ENCODE measurements at places on chromosomes 3 and 15.

GRCh38 chr3:170387950-170388349 lies 30.4 kb downstream of the SKIL start:
- H3K4me3 ChIP-seq, result no peak overlapping the region
- no peaks in the 10 kb centered on the region for H3K4me1 ChIP-seq
- peaks cover 3% of the 10 kb centered on the region for H3K36me3 ChIP-seq

- H3K36me3 ChIP-seq, result no peaks in the 10 kb centered on the region
- H3K4me1 ChIP-seq, result no peaks in the 10 kb centered on the region
- no peak overlapping the region for H3K27ac ChIP-seq
- no peak for DNase-seq
- no peaks in the 10 kb centered on the region for H3K27me3 ChIP-seq
Observed at GRCh38 chr3:153734777-153735551, 386.2 kb upstream of the ARHGEF26 start.

DNA sequence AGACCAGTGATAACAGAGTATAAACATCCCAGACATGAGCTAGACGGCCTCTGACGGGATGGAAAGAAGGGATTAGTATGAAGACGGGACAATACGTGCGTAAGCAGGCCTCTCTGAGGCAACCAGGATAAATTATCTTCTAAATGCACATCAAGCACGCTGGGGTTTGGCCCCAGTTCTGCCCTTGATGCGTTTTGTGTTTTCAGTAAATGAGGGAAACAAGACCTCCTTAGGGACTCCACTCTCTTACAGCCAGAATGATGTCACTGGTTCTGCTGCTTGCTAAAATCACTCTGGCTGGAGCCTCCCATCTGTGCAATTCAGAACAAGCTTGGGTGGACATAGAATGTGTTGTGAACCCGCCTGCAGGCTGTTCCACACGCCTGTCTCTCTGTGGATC lies 156.0 kb upstream of the MCTP2 start:
- H3K4me3 ChIP-seq, result no peak overlapping the region
- no peak overlapping the region for H3K27ac ChIP-seq
- H3K27me3 ChIP-seq, result no peaks in the 10 kb centered on the region

GRCh38 chr3:181711325-181712135 lies at the start of gene SOX2:
SOX2 (plus strand) TSS chr3:181711925; CDS start chr3:181712361, 436 bp downstream.
- peaks cover 29% of the 10 kb centered on the region for H3K36me3 ChIP-seq
- peak; percentile 98 for DNase-seq

DNA sequence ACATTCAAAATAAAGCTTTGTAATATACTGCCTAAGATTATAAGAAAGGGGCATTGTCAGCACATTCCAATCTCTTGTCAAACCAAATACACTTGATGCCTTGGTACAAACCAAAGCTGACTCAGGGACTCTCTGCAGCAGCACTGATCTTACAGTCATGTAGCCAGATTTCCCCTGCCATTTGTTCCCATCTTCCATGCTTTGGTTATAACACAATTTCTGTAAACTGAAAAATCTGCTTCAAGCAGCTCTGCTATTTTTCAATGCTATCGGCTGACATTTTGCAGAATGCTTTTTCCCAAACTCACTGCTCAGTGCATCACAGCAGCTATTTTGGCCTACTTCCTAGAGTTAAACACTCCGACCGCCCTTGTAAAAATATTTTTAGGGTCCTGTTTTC lies 18.2 kb downstream of the PLOD2 start:
- no peaks in the 10 kb centered on the region for H3K27me3 ChIP-seq
- peak; percentile 33 for DNase-seq
- H3K4me3 ChIP-seq, result no peak overlapping the region

- H3K4me3 ChIP-seq, result no peak overlapping the region
- no peak for DNase-seq
- no peak overlapping the region for H3K27ac ChIP-seq
- H3K4me1 ChIP-seq, result peaks cover 13% of the 10 kb centered on the region
Observed at GRCh38 chr3:16944356-16944755, 59.6 kb downstream of the PLCL2 start.

GRCh38 chr3:72453706-72454105 lies 394.5 kb downstream of the SHQ1 start:
- peaks cover 9% of the 10 kb centered on the region for H3K27me3 ChIP-seq
- DNase-seq, result no peak
- H3K4me1 ChIP-seq, result no peaks in the 10 kb centered on the region

GRCh38 chr3:114619771-114620170 lies 325.9 kb downstream of the TIGIT start:
- no peaks in the 10 kb centered on the region for H3K27me3 ChIP-seq
- no peak overlapping the region for H3K27ac ChIP-seq
- no peak overlapping the region for H3K4me3 ChIP-seq

- H3K27ac ChIP-seq, result no peak overlapping the region
- no peaks in the 10 kb centered on the region for H3K36me3 ChIP-seq
- H3K4me1 ChIP-seq, result peaks cover 19% of the 10 kb centered on the region
- H3K27me3 ChIP-seq, result no peaks in the 10 kb centered on the region
Observed at GRCh38 chr3:88410259-88410658, 260.5 kb downstream of the C3orf38 start.

DNA sequence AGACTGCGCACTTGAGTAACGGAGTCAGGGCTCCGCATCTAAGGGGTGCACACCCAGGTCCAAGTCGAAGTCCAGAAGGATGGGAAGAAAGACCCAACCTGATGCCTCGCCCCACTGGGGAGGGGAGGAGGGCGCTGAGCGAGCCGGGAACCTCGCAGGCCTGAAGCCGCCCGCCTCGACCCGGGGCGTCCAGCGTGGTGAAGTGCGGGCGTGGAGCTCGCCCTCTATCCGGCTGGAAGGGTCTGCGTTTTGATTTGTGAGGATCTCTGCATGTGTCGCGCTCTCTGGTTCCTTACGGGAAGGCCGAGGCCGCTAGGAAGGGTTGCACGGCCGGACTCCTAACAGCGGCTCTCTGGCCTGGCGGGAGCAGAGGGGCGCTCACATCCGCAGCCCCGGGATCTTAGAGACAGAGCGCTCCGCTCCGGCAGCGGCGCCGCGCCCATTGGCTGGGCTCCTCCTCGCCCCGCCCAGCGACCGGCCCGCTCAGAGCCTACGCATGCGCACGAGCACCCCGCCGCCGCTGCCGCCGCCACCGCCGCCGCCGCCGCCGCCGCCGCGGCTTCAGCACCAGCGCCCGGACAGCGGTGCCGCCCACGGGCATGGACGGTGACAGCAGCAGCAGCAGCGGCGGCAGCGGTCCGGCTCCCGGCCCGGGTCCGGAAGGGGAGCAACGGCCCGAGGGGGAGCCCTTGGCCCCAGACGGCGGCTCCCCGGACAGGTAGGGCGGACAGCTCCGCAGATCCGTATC lies at the start of gene DISP2:
Gene DISP2, plus strand, starts transcription at position 497 of the 748 bp plus-strand sequence. Its CDS starts 103 bp downstream, at position 600.
- H3K27ac ChIP-seq, result no peak within 1 kb of the TSS
- no peaks in the 10 kb centered on the region for H3K36me3 ChIP-seq
- peaks cover 18% of the 10 kb centered on the region for H3K4me1 ChIP-seq
- H3K4me3 ChIP-seq, result peak within 1 kb of the TSS; percentile 70
- peaks cover 62% of the 10 kb centered on the region for H3K27me3 ChIP-seq

DNA sequence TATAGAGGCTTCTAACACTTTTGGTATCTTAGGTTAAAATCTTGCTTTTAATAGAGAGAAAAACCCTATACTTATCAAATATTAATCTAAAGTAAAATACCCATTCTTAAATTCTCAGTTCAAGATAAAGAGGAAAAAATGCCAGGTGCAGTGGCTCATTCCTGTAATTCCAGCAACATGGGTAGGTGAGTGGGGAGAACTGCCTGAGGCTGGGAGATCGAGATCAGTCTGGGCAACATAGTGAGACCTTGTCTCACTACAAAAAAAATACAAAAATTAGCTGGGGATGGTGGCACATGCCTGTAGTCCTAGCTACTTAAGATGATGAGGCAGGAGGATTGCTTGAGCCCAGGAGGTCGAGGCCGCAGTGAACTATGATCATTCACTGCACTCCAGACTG lies 135.8 kb downstream of the CLASP2 start:
- peaks cover 57% of the 10 kb centered on the region for H3K4me1 ChIP-seq
- peaks cover 5% of the 10 kb centered on the region for H3K36me3 ChIP-seq
- no peaks in the 10 kb centered on the region for H3K27me3 ChIP-seq
- peak overlapping the region; percentile 91 for H3K27ac ChIP-seq

GRCh38 chr3:65406470-65406869 lies 632.2 kb downstream of the MAGI1 start:
- H3K4me1 ChIP-seq, result peaks cover 38% of the 10 kb centered on the region
- H3K27ac ChIP-seq, result no peak overlapping the region
- no peaks in the 10 kb centered on the region for H3K36me3 ChIP-seq

Data from neural progenitor cell (in vitro differentiated cells).